ENCODE measurements at places on chromosomes 11 and 22.

- no peak for DNase-seq
Observed at GRCh38 chr11:88103337-88104206, 71.7 kb downstream of the RAB38 start.

GRCh38 chr11:65719871-65720210 lies 757 bp downstream of the RNASEH2C start:
- DNase-seq: peak; percentile 33

- no peak for DNase-seq
Observed at GRCh38 chr22:22465782-22466181, 42.8 kb downstream of the ZNF280B start.

- DNase-seq: no peak
Observed at GRCh38 chr11:34280945-34281872, 76.6 kb downstream of the ABTB2 start.

DNA sequence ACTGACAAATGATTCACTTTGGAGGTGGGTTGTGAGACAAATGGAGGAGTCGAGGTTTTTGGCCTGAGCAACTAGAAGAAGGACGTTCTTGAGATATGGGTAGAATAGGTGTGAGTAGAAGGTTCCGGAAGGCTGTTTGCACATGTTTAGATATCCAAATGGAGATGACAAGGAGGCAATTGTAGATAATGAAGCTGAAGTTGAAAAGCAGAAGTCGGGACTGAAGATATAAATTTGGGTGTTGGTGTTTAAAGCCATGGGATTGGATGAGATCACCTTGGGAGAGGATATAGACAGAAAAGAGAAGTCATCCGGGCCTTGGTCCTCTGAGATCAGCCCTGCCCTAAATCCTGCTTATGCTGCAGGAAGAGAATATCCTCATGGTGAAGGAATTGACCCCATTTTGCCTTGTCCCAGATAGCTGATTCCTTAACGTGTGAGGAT lies 75.5 kb upstream of the CD44 start:
- DNase-seq: no peak

- no peak for DNase-seq
Observed at GRCh38 chr11:43589601-43590250, 90.8 kb upstream of the HSD17B12 start.

DNA sequence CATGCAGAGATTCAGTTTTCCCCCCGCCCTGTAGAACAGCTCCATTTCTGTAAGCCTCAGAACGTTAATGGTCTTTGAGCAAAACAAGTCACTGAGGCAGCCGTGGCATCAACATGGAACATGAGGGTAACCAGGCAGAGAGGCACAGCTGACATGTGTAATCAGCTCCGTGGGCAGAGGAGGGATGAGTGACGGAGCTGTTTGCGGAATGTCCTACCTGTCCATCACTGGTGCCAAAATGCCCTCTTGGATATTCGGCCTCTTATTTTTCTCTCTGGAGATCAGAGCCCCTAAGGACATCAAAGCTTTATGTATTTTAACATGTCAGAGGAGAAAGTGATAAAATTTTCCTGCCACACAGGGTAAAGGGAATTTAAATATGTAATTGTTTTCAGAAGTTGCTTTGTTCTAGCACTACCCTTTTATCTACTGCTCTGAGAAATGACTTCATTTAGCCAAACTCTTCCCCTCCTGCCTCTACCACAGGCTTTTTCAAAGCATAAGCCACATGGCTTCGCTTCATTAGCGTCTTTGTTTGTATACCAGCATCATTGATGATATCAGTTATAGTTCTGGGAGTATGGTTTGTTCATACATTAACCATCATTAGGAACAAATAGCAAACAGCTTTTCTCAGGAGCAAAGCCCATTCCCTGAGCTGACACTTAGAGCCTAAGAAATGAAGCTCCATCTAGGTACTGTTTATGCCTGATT lies 32.9 kb downstream of the C11orf71 start:
- DNase-seq: no peak

DNA sequence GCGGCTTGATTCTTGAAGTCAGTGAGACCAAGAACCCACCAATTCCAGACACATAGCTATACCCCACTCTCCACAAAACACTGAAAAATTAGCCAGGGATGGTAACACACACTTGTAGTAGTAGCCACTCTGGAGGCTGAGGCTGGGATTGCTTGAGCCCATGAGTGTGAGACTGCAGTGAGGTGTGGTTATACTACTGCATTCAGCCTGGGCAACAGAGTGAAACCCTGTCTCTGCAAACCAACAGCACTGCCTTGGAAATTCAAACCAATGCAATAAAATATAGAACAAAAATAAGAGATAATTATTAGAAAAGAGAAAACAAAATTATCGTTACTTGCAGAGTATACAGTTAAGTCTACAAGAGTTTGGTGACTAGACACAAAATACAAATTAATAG lies 20.2 kb upstream of the PRDM10 start:
- no peak for DNase-seq

GRCh38 chr11:88435415-88435814 lies 97.9 kb upstream of the CTSC start:
- no peak for DNase-seq

DNA sequence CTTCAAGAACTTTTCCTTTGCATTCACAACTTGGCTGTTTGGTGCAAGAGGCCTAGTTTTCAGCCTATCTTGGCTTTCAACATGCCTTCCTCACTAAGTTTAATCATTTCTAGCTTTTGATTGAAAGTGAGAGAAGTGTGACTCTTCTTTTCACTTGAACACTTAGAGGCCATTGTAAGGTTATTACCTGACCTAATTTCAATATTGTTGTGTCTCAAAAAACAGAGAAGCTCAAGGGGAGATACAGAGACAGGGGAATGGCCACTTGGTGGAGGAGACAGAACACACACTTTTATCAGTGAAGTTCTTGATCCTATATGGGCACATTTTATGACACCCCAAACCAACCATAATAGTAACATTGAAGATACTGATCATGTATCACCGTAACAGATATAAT lies 532.3 kb downstream of the DLG2 start:
- DNase-seq: no peak

DNA sequence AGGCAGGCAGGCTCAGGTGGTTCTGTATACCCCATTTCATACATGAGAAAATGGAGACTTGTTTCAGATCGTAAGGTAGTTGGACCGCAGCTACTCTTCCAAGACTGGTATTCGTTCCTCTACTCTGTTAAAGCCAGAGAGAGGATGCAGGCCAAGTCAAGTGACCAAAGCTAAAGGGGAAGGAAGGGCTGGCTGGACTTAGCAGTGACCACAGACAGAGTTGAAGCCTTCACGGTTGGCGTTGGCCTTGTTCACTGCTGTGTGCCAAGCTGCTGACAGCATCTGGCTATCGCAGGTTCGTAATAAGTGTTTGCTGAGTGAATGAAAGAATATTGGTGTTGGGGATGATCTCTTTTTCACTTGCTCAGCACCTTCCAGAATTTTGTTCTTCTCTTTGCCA lies 64.2 kb downstream of the PTPRJ start:
- DNase-seq: no peak

DNA sequence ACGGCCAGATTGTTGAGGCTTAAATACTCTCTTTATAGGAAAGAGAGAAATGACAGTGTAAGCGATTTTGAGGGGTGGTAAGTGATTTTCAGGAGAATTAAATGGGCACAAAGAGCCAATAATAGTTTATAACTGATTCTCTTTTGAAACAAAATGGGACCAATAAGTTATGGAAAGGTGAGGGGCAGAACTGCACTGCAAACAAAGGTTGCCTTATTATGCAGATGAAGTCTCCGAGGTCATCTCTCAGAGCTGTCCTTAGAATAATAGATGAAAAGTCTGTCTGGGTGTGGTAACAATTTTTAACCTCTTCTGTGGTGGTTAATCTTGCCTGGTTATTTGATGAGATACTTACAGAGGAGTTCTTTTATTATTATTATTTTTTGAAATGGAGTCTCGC lies 14.7 kb upstream of the CRTAM start:
- DNase-seq: no peak

- DNase-seq: no peak
Observed at GRCh38 chr11:120622189-120622875, 110.8 kb downstream of the GRIK4 start.

DNA sequence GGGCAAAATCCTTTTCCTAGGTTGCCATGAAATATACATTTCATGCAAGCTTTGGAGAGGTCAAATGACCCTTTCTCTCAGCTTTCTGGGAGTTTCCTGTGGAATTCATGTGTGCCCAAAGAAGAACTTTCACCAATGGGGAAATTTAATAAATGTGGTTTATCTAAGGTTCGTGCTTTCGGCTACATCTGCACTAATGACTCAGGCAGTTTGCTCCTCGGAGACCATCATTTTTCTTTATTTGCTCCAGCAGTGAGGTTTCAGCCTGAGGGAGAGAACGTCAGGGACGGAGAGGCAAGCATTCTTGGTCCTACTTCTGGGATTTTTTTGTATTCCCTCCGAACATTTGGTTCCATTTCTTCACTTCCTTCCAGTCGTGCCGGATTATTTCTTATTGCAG lies 85.2 kb downstream of the FLI1 start:
- no peak for DNase-seq
